ENCODE measurements at places on chromosomes 7 and 10. TPM values are rescaled to one million over a fixed set of nuclear protein-coding genes. Genes with fewer than 3 reads are reported as not detected.

DNA sequence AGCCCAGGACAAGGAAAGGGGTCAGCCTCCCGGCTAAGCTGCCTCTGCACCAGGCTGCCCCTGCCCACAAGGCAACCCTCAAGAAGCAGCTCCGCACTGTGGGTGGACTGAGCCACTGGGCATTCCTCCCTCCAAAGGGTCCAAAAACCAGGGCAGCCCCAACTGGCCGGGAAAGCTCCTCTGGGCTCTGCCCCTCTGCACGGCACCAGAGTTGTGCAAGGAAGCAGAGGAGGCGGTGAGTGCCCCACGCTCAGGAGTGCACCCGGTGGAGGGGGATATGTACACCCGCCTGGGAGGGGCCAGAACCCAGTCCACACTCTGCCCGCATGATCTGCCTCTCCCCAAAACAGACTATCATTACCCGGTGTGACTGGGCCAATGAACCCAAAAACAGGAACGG is 43.8 kb downstream of the PTPRN2 start:
- DNase-seq = no peak

DNA sequence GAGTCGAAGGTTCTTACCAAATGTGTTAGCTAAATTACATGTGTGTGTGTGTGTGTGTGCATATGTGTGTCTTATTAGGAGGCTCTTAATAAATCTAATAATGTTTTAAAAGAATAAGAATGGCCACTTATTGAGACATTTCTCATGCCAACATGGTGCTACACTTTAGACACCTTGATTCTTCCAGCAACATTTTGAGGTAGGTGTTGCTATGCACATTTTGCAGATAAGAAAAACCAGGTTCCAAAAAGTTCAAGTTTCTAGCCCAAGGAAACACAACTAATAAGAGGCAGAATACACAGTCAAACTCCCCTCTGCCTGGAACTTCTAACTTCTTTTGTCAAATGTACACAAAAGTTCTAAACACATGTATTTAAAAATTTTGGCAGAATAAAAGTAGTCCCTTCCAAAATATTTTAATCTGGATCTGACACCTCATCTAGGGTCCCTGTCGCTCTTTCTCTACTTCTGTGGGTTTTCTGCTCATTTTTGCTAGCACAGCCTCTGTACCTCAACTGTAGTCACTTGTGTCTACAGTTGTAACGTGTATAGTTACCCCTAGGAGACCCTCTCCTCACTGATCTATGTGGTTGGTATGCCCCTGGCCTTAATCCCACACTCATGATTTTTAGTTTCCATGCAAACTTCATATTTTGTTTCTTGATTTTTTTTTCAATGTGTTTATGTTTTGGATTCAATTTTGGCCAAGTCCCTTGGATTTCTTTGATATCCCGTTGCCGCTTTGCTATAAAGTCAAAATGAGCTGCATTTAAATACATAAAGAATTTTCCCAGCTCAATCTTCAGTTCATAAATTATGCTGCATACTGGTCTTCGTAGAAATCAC is 4.3 kb downstream of the ANKRD1 start:
- no peak for DNase-seq

The GPR15LG gene
- total RNA-seq = not detected

The PLXDC2 gene
- 21.6 TPM for total RNA-seq

DNA sequence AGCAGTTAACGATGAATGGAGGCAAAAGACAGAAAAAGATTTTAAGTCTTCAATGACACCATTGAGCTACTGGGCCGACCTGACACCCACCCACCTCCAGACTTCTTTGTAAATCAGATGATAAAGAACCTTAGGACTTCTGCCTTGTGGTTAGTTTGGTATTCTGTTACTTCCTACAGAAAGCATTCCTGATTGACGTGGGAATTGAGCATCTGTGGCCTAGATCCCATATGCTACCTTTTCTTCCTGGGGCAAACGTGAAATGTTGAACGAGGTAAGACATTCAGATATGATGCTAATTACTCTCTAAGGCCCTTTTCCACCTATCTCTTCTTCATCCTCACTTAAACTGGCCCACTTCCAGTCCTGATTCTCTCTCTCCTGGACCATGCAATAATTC is 10.2 kb downstream of the PRLHR start:
- no peak for DNase-seq

The ZC3HAV1 gene
- 137 TPM for total RNA-seq

- DNase-seq = no peak
These were observed 15.6 kb downstream of the KLHL7 start for GRCh38 chr7:23121165-23121564.

Data from natural killer cell (primary cell).